ENCODE measurements at places on chromosomes 12 and 14.

DNA sequence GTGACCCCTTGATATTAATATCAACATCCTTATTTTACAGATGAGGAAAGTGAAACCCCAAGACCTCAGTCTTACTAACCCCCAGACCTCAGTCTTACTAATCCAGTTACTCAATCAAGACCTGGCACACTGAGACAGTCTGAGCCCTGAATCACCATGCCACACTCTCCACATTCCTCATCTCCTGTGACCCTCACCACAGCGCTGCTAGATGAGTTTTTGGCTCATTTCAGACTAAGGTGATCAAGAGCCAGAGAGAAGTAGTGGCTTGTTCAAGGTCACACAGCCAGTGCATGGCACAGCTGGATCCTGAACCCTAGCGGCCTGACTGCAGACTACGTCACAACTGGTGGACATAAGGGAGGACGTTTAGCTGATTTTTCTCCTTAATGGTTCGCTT lies 579.2 kb downstream of the BCL11B start:
- DNase-seq: no peak

DNA sequence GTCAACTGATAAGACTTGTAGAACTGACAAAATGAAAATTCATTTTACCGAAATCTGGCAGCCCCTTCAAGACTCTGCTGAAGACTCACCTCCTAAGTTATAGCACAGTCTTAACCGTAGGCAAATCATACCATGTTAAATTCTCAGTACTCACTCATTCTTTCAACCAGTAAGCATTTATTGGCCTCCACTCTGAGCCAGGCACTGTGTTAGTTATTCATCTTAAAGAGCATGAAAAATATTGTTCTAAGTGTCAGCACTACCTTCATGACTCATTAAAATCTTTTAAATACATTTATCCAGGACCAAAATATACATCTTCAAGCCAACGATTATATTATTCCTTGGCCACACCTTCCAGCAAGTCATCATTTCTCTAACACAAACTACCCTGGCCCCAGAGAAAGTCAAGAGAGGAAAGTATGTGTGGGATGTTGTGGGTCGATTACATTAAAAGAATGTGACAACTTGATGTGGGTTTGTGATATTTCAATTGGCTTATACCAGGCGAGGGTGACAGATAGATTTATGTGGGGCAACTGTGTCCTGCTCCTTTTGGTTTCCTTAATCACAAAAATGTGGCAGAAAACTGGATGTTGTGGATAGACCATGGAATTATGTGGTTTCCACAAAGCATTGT lies 55.0 kb downstream of the TMEM30B start:
- DNase-seq: no peak

DNA sequence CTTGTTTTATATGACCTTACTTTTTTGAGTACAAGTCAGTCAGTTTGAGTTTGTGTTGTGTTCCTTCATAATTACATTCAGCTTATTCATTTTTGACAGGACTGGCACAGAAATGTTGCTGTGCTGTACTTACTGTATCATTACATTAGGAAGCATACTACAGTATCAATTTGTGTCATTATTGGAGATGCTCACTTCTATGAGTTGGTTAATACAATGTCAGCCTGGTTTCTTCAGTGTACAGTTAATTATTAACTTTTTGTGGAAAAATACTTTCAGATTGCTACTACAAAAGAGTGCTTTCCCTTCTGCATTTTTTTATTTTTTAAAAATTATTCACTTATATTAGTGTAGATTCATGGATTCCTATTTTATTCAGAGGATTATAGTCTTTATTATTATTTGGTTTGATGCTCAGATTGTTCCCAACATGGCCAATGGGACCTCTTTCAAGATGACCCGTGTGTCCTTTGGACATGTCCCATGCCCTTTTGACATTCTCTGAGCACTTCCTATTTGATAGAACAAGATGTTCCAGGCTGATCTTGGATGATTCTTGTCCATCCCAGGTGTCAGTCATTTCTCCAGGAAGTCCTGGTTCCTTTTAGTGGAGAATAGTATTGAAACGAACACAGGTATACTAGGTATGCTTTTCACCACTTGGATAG lies 66.6 kb downstream of the MON2 start:
- DNase-seq: no peak

- DNase-seq: no peak
These were observed 1031.9 kb upstream of the LRFN5 start for GRCh38 chr14:40574780-40575179.

- no peak for DNase-seq
These were observed 980.9 kb upstream of the FBXO33 start for GRCh38 chr14:40413136-40413535.

DNA sequence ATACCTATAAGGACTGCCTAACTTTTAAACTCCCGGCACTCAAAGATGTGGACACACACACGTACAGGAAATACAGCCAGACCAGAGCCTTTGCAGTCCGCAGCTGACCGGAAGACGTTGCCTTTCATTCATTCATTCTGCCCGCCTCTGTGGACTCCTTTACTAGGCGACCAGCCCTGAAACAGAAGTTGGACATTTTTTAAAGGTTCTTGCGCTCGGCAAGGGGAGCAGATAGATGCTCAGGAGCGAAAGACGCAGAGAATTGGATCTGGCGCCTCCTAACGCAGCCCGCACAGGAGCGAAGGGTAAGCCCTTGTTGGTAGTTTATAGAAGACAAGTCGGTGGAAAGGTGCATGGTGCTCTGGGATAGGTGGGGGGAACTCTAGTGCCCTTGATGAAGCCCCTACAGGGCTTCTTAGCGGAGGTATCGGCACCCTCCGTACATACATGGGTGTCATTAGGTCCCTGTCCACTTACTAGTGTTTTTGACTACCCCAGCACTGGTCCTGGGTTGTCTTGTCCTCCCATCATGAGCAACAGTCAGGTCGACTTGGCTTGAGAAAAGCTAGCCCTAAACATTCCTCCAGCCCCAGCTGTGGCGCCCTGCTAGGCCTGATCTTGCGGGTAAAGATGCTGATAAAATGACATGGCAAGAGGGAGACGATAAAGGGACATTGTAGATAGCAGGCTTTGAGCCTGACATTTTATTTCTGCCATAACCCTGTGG lies at the start of gene KDM2B:
Gene KDM2B, minus strand, starts transcription at position 65 of the 727 bp plus-strand sequence. CDS start 112 bp downstream, outside the sequence.
- peak; percentile 37 for DNase-seq

DNA sequence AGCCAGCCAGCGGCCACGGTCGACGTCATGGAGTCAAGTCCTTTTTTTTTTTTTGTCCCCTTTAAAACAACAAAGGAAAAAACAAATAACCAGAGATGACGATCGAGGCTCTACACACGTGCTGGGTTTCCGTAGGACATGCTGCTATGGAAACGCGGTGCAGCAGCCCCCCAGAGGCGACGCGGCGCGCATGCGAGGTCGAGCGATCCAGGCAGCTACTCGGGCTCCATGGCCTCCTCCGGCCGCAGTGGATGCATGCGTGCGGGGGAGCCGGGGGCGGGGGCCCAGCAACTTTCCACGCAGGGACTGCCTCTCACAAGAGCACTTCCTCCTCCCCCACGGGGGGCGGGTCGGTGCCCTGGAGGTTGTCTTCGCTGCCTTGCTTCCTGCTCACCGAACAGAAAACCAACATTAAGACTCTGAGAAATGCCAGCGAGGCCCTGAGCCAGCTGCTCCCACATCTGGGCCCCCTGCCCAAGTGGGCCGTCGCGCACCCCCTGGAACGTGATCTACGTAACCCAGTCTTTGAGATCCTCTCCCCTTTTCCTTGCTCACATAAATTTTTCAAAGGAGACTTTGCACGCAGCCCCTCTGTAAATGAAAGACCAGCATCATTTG lies 30.7 kb downstream of the P2RX4 start:
- DNase-seq: no peak

- DNase-seq: no peak
These were observed 108.0 kb downstream of the KITLG start for GRCh38 chr12:88472248-88472647.

DNA sequence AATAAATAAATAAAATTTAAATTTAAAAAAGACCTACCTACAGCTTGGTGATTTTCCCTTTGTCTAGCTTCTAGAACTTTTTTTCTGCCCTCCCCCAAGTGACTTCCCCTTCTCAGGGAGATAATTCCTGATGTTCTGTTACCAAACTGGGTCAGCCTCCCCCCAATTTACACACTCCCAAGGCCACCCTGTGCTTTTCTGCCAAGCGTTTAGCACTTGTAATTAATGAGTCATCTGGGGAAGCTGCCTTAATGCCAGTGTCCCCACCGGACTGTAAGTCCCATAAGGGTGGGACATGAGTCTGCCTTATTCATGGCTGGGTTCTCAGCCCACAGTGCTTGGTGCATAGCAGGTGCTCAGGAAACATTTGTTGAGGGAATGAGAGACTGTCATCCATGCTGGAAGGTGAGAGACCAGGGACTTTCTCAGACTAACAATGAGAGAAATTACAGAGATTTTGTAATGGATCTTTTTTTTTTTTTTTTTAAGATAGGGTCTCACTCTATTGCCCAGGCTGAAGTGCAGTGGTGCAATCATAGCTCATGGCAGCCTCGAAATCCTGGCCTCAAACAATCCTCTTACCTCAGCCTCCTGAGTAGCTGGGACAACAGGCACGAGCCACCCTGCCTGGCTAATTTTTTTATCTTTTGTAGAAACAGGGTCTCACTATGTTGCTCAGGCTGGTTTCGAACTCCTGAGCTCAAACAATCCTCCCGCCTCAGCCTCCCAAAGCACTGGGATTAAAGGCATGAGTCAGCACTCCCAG lies 106.8 kb downstream of the PHETA1 start:
- no peak for DNase-seq

- no peak for DNase-seq
These were observed 520 bp downstream of the KSR2 start for GRCh38 chr12:117968151-117968789.

GRCh38 chr14:95885278-95885677 lies 8.6 kb downstream of the TUNAR start:
- no peak for DNase-seq

GRCh38 chr12:54051874-54052437 lies 1.7 kb upstream of the HOXC4 start:
- DNase-seq: peak; percentile 31

- peak; percentile 58 for DNase-seq
These were observed 645 bp downstream of the KITLG start for GRCh38 chr12:88579601-88580050.

DNA sequence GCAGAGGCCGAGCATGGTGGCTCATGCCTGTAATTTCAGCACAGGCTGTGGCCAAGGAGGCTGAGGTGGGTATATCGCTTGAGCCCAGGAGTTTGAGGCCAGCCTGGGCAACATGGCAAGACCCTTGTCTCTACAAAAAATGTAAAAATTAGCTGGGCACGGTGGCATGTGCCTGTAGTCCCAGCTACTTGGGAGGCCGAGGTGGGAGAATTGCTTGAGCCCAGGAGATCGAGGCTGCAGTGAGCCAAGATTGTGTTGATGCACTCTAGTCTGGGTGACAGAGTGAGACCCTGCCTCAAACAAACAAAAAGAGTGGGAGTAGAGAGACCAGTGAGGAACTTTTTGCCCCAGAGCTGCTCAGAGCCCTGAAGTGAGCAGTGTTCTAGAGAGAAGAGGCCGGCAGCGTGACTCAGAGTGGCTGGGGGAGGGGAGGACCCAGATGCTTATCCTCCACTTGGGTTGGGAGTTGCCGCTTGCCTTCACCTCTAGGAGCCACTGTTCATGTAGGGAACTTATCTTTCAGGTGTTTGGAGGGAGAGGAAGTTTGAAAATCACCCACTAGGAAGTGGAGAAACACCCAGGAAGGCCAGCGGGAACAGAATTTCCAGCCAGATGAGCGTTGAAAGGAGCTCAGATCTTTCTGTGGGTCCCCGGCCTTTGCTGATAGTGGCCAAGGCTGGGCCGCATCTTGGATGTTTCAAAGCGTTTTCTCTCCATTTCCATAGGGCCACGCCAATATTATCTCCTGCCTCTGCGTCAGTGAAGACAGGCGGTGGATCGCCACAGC lies 15.3 kb downstream of the CFAP251 start:
- no peak for DNase-seq

GRCh38 chr14:69268223-69268622 lies 8.3 kb downstream of the GALNT16 start:
- no peak for DNase-seq

DNA sequence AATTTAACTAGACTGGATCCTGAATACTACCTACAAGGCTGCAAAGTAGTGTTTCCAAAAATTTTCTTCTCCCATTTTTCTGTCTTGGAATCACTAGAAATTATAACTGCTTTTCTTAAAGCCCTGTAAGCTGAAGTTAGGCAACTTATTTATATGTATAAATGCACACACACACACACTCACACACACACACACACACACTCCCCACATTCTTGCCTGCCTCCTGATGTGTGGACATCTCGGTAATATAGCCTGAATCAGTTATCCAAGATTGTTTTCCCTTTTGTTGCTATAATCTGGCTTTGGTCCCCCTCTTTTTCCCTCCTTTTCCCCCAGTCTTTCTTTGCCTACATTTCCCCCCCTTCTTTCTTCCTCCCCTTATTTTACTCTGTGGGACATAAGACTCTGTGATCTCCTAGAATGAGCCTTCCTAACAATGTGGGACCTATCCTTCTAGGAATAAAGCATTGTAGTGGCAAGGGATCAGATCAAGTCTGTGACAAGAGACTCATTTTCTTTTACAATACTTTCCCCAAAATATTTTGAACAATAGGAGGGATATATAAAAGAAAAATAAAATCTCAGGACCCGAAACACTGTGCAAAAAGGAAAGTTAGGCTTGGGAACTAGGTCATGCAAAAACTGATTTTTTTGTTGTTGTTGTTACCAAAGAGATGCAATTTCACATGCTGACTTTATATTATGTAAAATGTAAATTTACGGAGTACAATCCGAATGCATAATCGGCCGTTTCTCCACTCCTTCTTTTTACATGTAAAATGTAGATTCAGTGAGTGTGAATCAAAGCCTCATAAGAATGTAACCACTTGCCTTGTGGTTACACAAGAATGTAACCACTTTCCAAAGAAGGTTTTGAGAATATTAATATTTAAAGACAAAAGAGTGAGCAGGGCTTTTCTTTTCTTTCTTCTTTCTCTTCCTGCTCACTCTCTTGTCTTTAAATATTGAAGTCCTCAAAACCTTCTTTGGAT lies 26.3 kb upstream of the CD69 start:
- no peak for DNase-seq

DNA sequence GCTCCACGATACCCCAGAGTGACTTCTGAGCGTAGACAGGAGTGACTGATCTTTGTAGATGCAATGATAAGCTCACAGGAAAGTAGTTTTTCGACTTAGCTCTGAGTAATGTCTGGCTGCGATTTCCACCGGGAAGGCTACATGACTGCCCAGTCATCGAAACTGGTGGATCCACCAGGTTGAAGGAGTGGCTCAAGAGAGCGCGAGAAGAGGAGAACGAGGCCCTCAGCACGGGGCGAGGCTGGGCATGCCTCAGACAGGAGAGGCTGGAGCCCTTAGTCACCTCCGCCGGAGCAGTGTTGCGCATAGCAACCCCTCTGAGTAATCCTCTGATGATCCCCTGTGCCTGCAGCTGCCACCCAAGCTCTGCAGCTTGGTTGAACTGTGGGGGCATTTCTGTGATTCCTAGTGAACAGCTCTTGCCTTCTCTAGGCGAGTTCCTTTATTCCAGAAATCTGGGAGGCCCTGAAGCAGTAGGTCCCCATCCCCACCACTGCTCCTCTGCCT lies 25.6 kb downstream of the ELK3 start:
- DNase-seq: no peak

Measured in NCI-H2227 treated with DMSO at 0.1 percent for 48 hours (cell line).